ENCODE measurements at places on chromosomes 1 and 21. TPM values are rescaled to one million over a fixed set of nuclear protein-coding genes. Genes with fewer than 3 reads are reported as not detected.

DNA sequence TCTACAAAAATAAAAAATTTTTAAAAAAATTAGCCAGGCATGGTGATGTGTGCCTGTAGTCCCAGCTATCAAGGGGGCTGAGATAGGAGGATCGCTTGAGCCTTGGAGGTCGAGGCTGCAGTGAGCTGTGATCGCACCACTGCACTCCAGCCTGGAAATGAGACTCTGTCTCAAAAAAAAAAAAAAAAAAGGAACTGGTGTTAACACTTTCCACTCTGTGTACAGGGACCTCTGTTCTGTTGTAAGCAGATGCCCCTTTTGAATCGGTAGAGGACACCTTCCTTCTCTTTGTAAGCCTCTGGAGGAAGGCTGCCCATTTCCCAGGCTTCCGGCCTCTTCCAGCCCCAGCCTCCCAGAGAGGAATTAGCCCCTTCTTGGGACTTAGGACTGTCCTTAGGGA is 7.3 kb upstream of the C1orf210 start:
- DNase-seq = no peak
- no peaks in the 10 kb centered on the region for H3K36me3 ChIP-seq
- H3K4me1 ChIP-seq = no peaks in the 10 kb centered on the region
- no peak overlapping the region for H3K27ac ChIP-seq
- no peak overlapping the region for H3K4me3 ChIP-seq

- no peak for DNase-seq
- H3K27me3 ChIP-seq = peaks cover 15% of the 10 kb centered on the region
- no peaks in the 10 kb centered on the region for H3K36me3 ChIP-seq
- H3K4me1 ChIP-seq = peaks cover 8% of the 10 kb centered on the region
Observed at GRCh38 chr1:203328714-203329122, 22.2 kb downstream of the FMOD start.

- H3K4me3 ChIP-seq = no peak overlapping the region
- DNase-seq = no peak
- no peaks in the 10 kb centered on the region for H3K4me1 ChIP-seq
- no peaks in the 10 kb centered on the region for H3K27me3 ChIP-seq
Observed at GRCh38 chr21:46150491-46151121, 4.8 kb downstream of the FTCD start.

The IL24 gene
- not detected for total RNA-seq

DNA sequence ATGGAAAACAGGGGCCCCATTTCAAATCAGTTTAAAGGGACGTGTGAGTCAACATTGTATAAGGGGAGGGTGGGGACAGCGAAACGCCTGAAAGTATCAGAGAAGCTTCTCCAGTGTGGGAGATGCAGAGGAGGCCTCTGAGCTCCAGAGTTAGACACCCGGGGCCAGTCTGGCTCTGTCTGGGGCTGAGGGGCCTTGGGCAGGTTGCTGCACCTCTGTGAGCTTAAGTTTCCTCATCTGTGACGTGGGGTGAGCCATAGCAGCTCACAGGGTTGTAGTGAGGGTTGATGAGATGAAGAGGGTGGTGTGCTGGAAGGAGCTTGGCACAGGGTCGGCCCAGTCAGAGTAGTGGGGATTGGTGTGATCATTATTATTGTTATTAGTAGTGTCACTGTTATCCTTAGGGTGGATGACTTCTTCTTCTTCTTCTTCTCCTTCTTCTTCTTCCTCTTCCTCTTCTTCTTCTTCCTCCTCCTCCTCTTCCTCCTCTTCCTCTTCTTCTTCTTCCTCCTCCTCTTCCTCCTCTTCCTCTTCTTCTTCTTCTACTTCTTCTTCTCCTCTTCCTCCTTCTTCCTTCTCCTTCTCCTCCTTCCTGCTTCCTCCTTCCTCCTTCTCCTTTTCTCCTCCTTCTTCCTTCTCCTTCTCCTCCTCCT is 282.0 kb downstream of the PTPRU start:
- no peak overlapping the region for H3K4me3 ChIP-seq
- H3K36me3 ChIP-seq = no peaks in the 10 kb centered on the region
- H3K4me1 ChIP-seq = no peaks in the 10 kb centered on the region
- H3K27me3 ChIP-seq = 0 out of 2 replicates have a peak, but pooled peaks cover 2% of the 10 kb centered on the region
- no peak overlapping the region for H3K27ac ChIP-seq
- DNase-seq = no peak

The GUCA2B gene
- not detected for total RNA-seq

DNA sequence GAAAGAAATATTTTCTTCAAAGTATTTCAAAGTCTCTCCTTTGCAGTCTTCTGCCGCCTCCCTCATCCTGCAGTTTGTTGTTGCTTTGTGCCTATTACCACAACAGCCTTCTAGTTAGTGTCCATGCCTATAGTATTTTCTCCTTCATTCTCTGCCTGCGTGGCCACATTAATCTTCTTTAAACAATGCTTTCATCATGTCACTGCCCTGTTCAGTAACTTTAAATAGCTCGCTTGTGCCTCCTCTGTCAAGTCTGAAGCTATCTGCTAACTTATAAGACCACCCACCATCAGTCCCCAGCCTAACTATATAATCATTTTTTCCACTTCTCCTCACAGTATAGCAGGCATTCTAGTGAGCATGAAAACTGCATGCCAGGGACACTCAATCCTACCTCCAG is 290.3 kb downstream of the PDE4B start:
- no peaks in the 10 kb centered on the region for H3K36me3 ChIP-seq
- no peak overlapping the region for H3K27ac ChIP-seq
- no peak for DNase-seq

All from Panc1 (cell line).